ENCODE measurements at places on chromosomes 13 and 19. TPM values are rescaled to one million over a fixed set of nuclear protein-coding genes. Genes with fewer than 3 reads are reported as not detected.

Gene COL5A3
- total RNA-seq, result 2.1 TPM

Gene URAD
- not detected for total RNA-seq

Gene KRTDAP
- total RNA-seq, result not detected

Gene STOML3
- not detected for total RNA-seq

Gene ZNF415
- 13.7 TPM for total RNA-seq

Gene THSD1
- total RNA-seq, result 5.3 TPM

Gene SPTBN4
- 1.8 TPM for total RNA-seq

Gene NMRK2
- not detected for total RNA-seq

Gene RHPN2
- 2.2 TPM for total RNA-seq

Gene NCAN
- not detected for total RNA-seq

Gene ZNF554
- total RNA-seq, result 3.7 TPM

Gene RINL
- 2.3 TPM for total RNA-seq

Gene FAM124A
- 1.7 TPM for total RNA-seq

Gene ZNF440
- 7.5 TPM for total RNA-seq
